ENCODE measurements at places on chromosomes 12 and 14. TPM values are rescaled to one million over a fixed set of nuclear protein-coding genes. Genes with fewer than 3 reads are reported as not detected.

DNA sequence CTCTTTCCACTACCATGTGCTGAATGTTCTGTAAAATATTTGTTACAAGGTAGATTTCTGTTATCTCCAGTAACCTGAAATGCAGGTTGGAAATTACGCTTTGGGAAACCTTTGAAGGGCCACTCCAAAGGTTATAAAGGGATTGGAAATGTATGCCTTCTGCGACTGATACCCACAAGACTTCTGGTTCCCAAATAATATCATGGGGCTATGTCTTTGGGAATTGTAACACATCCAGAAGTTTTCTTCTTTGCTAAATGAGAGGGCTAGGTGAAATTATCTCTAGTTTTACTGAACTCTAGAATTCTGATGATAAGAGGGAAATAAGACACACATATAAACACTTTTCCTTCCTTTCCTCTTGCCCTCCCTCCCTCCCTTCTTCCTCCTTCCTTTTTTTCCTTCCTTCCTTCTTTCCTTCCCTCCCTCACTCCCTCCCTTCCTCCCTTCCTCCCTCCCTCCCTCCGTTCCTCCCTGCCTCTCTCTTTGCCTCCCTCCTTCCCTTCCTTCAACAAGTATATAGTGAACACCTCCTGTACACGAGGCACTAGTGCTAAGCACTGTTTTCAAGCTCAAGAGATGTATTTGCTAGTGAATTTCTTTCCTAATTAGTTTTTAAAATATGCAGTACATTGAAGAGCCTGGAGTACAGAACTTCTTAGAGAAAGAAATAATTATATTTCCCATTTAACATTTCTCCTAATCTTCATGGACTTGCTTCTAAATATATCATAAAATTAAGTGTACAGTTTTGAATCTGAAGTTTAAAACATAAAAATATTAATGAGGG lies 10.1 kb downstream of the HMGA2 start:
- no peak for DNase-seq

- no peak for DNase-seq
These were observed 397.1 kb downstream of the EGLN3 start for GRCh38 chr14:33553706-33554278.

CLEC9A gene
- not detected for total RNA-seq

GRCh38 chr12:59627582-59627981 lies 31.8 kb downstream of the SLC16A7 start:
- no peak for DNase-seq

DNA sequence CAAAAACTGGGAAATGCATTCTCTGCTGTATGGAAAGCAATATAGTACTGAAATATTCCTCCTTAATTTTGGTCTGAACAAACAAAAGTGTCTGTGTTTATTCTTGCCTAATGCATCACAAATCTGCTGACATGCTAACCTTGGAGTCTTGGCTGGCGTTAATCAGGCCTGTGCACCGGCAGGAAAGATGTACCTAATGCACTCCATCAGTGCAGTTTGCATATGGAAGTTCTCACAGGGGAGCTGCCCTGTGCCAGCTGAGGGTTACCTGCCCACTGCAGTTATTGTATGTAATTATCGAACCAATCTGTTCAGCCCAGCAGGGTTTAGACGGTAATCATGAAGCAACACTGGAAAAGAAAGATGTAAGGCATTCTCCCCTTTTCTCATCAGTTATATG lies 76.9 kb downstream of the VRK1 start:
- DNase-seq, result no peak

DNA sequence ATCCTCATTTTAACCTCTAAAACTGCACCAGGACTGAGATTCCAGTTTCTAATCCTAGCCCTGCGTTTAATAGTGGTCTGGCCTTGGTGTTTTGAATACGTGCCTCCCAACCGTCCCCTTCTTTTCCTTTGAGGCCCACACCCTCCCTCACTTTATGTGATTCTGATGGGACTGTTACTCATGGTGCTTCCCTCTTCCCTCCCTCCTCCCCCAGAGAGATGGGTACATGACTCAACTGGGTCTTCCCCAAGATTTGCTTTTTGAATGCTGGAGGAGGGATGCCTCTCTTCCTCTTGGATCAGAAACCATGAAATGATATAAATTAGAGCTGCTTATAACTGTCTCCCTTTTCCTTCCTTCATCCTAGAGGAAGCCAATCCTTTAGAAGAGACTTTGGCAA lies 8.2 kb upstream of the PPP2R5E start:
- DNase-seq, result no peak

GRCh38 chr14:59331217-59331616 lies 134.0 kb downstream of the GPR135 start:
- no peak for DNase-seq

GRCh38 chr12:462936-463705 lies 3.4 kb downstream of the B4GALNT3 start:
- DNase-seq, result no peak

GRCh38 chr12:109385339-109386058 lies 37.8 kb downstream of the MYO1H start:
- DNase-seq, result peak; percentile 32

DNA sequence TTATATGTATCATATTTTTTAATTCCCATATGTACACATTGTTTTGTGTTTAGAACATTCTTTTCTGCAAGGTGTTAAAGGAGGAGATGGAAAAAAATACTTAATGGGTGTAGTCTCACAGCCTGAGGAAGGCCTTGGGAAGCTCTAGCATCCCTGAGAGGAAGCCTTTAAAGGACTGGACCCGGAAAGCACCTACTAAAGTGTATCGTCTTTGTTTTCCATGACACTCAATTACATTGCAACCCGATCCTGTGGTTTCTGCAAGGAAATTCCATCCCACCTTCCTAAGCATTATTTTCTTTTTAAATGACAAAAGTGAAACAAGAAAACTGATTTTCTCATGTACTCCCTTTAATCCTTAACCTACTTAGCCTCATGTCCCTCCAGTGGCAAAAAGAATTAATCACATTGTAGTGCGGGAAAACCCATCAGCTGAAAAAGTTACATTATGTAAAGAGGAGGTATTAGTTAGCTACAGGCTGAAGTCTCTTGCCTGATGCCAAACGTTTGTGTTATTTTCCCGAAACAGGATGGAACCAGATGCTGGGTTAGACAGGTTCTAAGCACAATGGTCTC lies 147.8 kb upstream of the CPSF6 start:
- DNase-seq, result no peak

- no peak for DNase-seq
These were observed 113.6 kb upstream of the BTG1 start for GRCh38 chr12:92259291-92259690.

DNA sequence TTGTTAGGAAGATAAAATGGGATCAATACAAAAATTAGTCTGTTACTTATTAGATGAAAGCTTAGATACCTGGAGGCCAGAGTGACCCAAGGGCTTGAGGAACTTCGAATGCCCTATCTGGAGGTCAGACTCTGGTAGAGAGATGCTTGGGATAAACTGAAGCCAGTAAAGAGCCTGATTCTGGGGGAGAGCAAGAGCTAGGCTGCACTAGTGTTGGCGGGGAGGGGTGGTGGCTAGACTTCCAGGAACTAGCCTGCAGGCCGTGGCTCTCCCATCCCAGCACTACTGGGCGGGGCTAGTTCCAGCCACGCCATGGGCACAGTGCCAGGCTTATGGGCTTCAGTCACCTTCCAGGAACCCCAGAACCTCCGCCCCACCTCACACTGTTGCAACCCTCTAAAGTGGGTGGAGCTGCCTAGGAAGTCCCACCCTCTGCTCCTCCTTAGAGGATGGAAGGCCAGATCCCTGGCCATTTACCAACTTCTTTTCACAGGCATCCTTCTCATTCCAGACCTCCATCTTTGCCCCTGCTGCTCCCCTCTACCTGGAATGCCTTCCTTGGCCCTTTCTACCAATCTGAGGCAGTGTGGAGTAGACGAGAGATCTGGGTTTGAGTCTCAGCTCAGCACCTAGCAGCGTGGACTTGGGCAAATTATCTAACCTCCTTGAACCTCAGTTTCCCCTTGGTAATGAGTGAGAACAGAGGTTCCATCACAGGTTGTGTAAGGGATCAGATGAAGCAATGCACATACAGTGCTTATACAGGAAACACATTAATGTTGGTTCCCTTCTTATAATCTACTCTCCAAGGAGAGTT lies 6.3 kb upstream of the NFE2 start:
- DNase-seq, result peak; percentile 90

DNA sequence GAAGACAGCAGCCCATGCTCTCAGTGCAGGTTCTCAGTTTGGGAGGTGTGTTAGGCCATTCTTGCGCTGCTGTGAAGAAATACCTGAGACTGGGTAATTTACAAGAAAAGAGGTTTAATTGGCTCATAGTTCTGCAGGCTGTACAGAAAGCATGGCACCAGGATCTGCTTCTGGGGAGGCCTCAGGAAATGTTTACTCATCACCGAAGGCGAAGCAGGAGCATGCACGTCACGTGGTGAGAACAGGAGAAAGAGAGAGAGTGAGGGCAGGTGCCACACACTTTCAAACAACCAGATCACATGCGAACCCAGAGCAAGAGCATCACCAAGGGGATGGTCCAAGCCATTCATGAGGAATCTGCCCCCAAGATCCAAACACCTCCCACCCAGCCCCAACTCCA lies 9.0 kb upstream of the LRP6 start:
- DNase-seq, result no peak

- DNase-seq, result no peak
These were observed 112.1 kb downstream of the TTC7B start for GRCh38 chr14:90703841-90704737.

DNA sequence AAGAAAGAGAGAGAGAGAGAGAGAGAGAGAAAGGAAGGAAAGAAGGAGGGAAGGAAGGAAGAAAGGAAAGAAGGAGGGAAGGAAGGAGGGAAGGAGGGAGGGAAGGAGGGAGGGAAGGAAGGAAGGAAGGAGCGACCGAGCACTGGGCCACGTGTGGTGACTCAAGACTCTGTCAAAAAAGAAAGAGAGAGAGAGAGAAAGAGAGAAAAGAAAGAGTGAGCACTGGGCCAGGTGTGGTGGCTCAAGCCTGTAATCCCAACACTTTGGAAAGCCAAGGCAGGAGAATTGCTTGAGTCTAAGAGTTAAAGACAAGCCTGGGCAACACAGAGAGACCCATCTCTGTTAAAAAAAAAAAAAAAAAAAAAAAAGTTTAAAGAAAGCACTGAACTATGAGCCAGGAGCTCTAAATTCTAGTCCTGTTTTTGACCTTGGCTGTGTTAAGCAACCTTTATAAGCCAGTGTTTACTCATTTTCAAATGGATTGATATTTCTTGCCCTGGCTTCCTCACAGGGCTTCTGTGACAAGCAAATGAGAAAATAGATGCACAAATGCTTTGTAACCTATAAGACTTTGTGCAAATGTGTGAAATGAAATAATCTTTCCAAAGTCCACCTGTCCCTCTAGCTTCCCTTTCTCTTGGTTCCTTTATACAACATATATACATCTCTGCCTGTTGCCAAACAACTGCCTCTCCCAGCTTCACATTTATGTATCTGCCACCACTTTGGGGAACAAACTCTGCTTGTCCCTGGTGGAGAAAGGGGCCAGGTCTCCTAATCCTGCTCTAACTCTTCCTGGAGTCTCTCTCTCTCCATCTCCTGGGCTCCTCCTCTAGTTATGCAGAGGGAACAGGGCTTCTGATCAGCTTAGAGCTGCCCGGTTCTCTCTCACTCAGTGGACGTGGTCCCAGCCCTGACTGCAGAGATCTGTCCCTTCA lies 16.1 kb upstream of the PLEKHG6 start:
- DNase-seq, result no peak

GRCh38 chr12:30909349-30910037 lies 17.1 kb upstream of the TSPAN11 start:
- no peak for DNase-seq

- peak; percentile 59 for DNase-seq
These were observed 30.2 kb upstream of the ANKRD9 start for GRCh38 chr14:102539544-102540314.

FOXA1 gene
- total RNA-seq, result not detected

DNA sequence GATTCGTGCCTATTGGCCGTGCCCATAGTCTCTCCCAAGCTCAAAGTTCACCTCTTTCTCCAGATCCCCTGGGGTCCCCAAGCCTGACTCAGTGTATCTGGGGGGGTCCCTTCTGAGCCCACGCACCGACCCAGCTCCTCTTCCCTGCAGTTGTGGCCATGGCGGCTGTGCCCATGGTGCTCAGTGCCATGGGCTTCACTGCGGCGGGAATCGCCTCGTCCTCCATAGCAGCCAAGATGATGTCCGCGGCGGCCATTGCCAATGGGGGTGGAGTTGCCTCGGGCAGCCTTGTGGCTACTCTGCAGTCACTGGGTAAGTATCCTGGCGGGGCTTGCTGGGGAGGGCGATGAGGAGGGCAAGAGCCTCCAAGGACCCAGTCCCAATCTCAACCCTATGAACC lies 5.1 kb downstream of the IFI27 start:
- DNase-seq, result no peak

- no peak for DNase-seq
These were observed 44.2 kb downstream of the CCDC91 start for GRCh38 chr12:28234444-28234843.

DNA sequence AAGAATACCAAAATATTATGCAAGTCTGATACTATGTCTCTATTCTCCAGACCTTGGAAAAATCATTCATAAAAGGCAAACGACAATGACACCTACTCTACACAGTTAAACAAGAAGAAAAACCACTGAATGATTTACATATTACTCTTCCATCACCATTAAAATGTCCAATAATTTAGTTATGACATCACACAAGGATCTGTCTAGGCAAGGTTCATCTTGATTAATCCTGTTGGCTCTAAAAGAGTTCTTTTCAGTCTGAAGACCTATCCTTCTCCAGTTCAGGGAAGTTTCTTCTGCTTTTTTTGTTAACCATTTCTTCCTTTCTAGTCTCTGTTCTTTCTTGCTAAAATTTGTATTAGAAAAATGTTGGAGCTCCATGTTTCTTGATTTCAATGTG lies 64.0 kb downstream of the OSBPL8 start:
- no peak for DNase-seq

- no peak for DNase-seq
These were observed 199.0 kb upstream of the SLC38A2 start for GRCh38 chr12:46571608-46572007.

LMNTD1 gene
- 0.82 TPM for total RNA-seq

DNA sequence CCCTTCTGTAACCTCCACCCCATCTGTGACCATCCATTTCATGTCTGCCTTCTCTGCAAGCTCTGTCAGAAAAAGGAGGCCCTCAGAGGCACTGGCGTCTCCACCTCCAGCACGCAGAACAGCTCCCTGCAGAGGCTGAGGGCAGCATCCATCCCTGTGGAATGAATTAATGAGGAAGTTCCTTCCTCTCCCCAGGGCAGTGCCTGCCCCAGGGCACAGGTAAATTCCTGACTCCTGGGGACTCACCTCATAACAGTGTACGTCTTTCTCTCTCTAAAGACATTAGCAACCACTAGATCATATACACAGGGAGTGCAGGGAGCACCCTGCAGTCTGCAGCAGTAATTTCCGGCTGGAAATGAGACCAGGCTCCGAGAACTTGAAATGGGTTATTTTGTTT lies 155.0 kb upstream of the TMEM132C start:
- DNase-seq, result no peak

DNA sequence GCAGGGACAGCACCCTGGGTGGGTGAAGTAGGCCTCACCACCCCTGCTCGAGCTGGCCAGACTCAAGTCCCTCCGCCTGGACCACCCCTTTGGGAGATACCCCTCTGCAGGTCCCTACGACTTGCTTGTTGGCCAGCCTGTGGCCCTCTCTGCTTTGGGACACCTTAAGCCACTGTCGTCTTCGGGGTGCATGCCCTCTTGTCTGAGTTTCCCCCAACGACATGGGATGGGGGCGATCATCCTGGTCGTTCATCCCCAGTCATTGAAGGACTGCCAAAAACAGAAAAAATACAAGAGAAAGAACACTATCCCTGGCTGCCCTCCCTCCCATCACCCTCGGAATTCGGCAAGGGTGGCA lies 151.1 kb downstream of the DPF3 start:
- DNase-seq, result no peak

All from left cardiac atrium (tissue), 4 donors.